HS-5 (cell line): ENCODE measurements at places on chromosomes 1 and 21.
A peak's percentile ranks its signal among the peaks of the same experiment; 100 is the strongest.

- no peak for DNase-seq
These were observed 155.5 kb downstream of the OMA1 start for GRCh38 chr1:58391056-58391455.

GRCh38 chr1:43560286-43560685, 29.6 kb downstream of the PTPRF start:
- DNase-seq, result no peak

DNA sequence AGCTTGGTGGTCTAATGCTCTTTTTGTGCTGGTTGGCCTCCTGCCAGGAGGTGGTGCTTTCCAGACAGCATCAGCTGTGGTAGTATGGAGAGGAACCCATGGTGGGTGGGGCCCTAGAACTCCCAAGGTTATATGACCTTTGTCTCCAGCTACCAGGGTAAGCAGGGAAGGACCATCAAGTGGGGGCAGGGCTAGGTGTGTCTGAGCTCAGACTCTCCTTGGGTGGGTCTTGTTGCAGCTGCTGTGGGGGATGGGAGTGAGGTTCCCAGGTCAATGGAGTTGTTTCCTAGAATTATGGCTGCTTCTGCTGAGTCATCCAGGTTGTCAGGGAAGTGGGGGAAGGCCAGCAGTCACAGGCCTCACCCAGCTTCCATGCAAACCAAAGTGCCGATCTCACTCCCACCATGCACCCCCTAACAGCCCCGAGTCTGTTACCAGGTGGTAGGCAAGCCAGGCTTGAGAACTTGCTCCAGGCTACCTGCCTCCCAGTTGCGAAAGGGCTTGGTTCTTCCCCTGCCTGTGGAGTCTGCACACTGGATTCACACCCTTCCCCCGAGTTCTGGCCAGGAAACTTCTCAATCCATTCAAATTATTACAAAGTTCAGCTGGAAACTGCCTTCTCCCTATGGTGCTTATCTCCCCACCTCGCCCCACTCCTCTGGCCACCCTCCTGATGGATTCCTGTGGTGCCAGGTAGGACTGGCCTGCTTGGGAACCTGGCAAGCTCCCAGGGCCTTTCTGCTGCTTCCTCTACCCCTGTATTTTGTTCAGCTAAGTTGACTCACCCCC, 37.8 kb downstream of the DRAM2 start:
- no peak for DNase-seq

GRCh38 chr1:94061513-94062443, 59.2 kb downstream of the ABCA4 start:
- DNase-seq, result no peak

DNA sequence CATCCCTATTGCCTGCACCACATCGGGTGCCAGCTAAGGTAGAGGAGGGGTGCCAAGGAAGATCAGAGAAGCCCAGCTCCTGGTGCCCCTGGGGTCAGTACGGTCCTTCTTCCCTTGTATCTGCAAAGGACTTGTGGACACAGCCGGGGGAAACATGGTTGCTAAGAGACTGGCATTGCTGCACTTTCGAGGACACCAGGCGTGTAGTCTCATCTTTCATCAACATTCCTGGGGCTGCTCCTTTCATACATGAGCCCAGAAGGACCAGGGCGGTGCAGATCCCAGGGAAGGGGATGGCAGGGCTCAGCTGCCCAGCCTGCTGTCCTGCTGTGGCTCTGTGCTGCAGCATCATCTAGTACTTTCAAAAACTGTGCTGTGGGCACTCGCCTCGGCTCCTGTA, 61.0 kb downstream of the RUNX1 start:
- DNase-seq, result no peak

DNA sequence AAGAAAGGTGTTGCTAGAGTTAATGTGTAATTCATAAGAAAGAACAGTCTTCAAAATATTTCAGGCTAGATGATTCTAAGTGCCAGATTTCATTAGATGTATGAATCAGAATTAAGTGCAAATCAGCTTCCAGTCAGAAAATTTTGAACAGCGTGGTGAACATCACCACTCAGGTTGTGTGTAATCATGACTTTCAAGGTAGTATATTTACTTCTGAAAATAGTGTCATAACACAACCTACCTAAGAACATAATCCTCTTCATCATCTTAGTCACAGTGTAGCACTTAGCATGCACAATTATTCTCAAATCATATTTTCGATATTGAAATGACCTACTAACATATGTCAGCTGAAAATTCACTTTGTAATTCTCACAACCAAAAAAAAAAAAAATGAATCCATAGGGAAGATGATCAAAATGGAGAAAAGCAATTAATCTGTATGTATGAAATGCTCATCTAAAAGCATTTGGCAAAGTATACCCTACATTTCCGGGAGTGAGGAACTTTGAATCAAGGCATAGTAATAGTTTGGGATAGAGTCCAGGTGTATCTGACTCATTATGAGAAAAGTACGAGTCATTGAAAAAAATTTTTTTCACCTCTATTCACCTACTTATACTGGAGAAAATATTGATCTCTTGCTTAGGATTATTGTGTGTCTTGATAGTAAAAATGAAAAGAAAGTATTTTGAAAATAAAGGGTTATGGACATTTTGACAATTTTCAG, 221.8 kb upstream of the CHRM3 start:
- DNase-seq, result no peak

DNA sequence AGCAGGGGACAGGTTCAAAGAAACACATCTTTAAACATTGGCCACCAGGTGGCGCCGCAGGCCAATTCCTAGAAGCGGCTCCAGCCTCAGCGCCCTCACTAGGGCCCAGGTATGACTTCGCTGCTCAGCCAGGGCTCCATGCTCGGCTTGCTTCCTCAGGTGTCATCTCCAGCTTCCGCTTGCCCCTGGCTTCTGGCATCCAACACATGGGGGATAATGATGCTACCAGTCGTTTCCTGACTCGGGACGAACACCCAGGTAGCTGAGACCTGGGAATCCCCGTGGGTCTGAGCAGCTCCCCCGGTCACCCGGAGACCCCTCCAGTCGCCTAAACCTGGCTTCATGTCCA, 8.5 kb upstream of the MEX3A start:
- peak; percentile 40 for DNase-seq

- no peak for DNase-seq
These were observed 226.2 kb downstream of the KIF26B start for GRCh38 chr1:245380790-245381535.

DNA sequence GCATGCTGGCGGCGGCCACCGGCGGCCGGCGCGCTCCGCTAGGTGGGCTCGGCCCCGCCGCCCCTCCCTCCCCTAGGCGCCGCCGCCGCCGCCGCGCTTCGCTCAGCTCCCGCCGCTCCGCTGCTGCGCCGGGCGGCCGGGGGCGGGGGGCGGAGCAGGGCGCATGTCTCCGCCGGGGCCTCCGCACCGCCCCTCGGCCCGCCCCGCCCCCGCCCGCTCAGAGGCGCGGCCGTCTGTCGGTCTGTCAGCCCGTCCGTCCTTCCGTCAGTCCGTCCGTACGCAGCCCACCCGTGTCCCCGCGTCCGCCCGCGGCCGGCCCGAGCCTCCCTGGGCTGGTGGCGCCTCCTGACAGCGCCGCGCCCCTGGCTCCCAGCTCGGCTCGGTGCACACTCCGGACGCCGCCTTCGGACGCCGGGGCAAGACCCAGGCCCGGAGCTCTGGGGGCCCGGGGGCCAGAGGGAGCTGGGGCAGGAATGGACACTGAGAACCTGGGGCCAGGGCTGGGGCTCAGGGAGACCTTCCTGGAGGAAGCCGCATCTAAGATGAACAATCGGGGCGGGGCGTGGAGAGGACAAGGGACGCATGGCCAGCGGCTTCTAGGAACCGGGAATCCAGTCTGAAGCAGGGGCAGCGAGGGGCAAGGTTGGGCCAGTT, at the start of gene GPR153:
GPR153 (minus strand) TSS at position 138 of the 654 bp plus-strand sequence. CDS start 6,193 bp downstream, outside the sequence.
- DNase-seq, result no peak

DNA sequence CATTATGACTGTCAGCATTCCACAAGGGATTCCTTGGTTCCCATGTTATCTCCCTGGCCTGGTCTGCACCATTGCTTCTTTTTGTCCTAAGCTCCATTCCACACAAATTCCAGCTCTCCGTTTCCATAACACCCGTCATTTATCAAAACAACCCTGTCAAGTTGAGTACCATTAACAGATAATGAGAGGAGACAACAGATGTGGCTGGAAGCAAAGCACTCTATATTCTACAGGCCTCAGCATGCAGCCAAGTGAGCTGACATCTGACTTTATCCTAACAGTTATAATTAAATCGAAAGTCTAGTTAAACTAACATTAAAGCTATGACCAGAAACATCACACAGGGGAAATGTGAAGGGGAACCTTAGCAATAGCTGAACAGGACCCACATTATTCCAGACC, 110.4 kb downstream of the RERE start:
- no peak for DNase-seq

DNA sequence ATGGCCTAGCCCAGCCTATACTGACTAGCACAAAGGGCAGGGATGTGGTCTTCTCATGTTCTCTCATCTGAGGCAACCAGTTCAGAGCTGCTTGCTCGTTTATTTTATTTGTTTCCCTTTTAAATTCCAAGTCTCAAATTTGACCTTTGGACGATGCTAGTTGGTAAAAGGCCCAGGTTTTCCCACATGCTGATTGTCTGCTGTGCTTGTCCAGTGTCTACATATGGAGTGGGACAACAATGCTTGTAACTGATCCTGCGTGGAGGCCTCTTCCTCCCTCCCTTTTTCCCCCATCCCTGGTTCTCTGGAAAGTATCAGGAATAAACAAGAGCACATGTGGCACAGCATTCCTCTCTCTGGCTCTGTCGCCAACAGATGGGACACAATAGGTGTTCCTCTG, 34.0 kb upstream of the BEND5 start:
- no peak for DNase-seq
